ENCODE measurements at places on chromosomes 1 and 21.

DNA sequence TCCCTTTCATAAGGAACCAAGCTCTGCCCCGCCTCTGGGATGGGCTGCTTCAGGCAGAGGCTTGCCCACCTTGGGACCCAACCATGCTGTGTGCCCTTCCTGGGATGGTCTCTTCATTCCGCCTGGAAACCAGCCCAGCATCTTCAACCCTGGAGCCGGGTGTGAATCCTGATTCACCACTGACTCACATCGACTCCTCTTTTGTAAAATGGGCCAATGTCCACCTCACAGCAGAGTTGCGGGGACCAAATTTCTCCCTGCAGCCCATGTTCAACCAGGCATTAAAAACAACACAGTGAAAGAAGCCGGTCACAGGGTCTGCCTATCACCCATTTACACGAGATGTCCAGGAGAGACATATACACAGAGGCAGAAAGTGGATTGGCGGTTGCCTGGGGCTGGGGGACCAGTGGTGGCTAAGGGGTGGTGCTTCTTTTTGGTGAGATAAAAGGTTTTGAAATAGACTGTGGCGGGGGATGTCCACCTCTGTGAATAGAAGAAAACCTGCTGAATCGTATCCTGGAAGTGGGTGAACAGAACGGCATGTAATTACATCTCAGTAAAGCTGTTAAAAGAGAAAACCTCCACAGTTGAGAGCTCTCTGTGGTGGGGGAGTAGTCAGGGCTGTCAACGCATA is 6.9 kb upstream of the GPR153 start:
- DNase-seq: no peak

- no peak for DNase-seq
These were observed 57.6 kb downstream of the ABCA4 start for GRCh38 chr1:94063379-94063778.

DNA sequence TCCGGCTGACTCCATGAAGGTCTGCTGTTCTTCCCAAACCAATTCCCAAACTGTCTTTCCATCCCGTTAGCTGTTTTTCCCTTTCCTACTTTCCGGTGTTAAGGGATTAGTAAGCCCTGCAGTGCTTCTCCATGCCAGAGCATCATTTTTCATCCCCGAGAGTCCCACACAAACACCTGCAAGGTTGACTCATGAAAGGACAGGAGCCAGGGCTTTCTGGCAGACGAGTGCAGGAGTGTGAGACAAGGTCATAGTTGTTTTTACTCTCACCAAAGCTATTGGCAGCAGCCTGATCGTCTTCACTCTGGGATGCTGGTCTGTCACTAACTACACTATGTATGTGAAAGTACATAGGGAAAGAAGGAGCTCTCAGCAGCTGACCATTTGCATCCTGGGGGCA is 10.2 kb upstream of the BECN2 start:
- DNase-seq: no peak

DNA sequence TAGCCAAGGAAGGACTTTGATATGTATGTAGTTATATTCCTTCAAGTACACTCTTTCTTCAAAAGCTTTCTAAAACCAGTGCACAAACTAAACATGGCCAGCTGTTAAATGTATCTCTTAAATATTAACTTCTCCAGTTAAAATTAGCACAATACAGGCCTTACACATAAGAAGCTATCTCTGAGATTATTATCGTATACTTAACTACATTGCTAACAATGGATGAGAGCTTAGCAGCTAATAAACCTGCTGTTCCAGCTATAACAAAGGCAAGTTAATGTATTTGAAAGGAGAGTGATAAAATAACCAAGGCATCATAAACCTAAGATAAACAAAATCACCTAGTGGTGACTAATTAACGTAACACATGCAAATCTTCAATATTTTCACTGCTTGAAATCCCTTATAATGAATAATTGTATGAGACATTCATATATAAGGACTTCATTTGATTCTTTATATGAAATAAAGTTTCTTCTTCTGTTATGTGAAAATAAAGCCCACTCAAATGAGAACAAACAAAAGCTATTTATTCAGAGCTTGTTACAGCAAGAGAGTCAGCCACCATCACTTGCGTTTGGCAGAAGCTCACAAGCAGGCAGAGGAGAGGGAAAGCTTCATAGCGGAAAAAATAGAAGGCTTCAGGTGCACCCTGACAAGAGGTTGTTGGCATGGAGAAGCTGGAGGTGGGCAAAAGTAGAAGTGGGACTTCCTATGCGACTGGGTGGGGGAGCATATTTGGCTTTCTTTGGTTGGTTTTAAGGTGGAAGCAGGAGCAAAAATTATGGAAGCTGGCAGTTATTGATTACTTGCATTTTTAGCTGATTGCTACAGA is 274.1 kb upstream of the CHRM3 start:
- no peak for DNase-seq

DNA sequence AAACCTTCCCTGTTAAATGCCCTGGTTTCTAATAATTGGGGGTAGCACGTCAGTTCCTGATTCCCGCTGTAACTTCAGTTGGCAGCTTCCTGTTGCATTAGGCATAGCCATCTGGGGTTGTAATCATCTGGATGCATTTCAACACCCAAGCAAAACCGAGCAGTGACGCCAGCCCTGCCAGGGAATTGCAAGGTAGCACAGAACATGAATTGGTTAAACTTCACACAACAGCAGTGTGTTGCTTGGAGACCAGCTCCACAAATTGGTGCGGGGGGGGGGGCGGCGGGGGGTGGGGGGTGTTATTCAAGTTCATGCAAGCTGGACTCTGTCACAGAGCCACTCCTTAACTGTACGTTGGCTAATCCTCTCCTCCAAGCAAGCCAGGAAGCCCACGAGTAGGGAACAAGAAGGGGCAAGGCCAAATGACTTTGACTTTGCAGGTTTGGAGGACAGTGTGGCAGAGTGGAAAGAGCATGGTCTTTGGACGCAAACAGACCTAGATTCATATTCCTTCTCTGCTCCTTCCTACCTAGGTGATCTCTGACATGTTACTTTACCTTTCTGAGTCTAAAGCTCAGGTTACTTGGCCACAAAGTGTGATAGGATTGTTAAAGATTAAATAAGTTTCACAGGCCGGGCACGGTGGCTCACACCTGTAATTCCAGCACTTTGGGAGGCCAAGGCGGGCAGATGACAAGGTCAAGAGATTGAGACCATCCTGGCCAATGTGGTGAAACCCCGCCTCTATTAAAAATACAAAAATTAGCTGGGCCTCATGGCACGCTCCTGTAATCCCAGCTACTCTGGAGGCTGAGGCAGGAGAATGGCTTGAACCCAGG is 4.7 kb downstream of the LAX1 start:
- DNase-seq: no peak

GRCh38 chr1:4551706-4552105 is 102.7 kb upstream of the AJAP1 start:
- no peak for DNase-seq

Measured in stimulated activated CD8-positive, alpha-beta memory T cell treated with anti-CD3 and anti-CD28 coated beads, Interleukin-4, amount 100 ng/mL, for 4 hours (primary cell).